Suppressor macrophage treated with lipopolysaccharide for 1 hour (primary cell): ENCODE measurements at places on chromosomes 4 and X.

DNA sequence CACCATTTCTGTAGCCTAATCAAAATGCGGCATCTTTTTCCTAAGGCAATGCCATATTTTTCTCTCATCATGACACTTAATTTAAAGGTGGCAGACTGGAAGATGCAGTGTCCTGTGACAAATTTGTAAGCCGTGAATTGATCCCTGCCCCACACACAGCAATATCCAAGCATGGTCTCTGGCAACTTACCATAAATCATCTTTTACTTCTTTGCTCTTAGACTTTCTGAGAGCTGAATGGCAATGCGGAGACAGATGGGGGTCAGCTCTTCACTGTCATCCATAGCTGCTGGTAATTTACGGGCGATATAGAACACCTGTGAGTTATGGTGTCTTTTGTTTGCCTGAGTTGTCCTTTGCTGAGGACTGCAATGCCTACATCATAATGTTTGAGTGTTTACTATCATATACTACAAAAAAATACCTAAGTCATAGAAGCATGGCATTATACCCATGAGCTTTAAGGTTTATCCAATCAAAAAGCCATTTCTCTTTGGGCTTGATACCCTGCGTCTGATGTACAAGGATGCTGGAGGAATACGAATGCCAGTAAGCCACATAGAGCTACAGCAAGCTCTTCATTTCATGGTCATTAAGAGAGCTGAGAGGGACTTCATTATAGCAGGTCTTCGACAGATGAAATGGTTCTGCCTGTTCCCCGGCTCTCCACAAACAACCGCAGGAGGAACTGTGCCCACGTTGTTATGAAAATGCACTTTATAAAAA is 148.1 kb downstream of the TRIML1 start:
- no peak for DNase-seq

DNA sequence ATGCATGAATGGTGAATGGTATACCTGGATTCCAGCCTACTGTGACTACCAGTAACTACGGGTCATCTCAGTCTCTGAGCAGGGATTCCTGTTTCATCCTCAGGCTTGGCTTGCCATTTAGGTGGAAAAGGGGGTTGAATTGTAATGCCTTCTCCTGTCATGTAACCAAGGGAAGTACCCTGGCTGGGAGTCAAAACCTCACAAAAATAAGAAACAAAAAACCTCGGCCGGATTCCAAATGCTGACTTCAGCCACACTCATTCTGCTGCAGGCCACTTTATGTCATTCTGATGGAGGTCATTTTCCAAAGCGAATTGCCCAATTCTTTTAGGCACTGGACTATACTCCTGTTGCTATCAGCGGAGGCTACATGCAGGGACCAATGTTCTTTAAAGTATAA is 324.7 kb downstream of the LDB2 start:
- DNase-seq, result no peak

- DNase-seq, result no peak
Observed at GRCh38 chrX:120120223-120120622, 4.5 kb upstream of the RHOXF1 start.

- no peak for DNase-seq
Observed at GRCh38 chr4:109334129-109335105, 32.0 kb upstream of the COL25A1 start.

DNA sequence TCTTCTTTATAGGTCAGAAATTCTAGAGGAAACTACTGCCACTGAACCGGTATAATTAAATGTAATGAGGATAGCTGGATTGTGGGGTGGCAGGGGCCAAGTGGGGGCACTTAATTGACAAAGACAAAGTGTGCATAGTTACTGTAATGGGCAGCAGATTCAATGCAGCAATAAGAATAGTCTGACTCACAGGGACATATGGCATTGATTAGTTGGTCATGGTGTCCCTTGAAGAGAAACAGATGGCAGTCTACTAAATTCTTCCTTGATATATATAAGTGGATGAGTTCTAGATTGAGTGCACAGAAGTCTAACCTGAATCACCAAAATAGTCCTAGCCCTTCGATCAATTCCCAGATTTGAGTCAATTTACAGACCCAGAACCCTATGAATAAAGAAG is 31.6 kb downstream of the ETDC start:
- no peak for DNase-seq
